Activated naive CD4-positive, alpha-beta T cell treated with Interleukin-2 at 50 U/mL for 16 hours (primary cell): ENCODE measurements at places on chromosomes 13 and 19.

- no peak for DNase-seq
Observed at GRCh38 chr13:84430015-84430414, 547.7 kb upstream of the SLITRK1 start.

DNA sequence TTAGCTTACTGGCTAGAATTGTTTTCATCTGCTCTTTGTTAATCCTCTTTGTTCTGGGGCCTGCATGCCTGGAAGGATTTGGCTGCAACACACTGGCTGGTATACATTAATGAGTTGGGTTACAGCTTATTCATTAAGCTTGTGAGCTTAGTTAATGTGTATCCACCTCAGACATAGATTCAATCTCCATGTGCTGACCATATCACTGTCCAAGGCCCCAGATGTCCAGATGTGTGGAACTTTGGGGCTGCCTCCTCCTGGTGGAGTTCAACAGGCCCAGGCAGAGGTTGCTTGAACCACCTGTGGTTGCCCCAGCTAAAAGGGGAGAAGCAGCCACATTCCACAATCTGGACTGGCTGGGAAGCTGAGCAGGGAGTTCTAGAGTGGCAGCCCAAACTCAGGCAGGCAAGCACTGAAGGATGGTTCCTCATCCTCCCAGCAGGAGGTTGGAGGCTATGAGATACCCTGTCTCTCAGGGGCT lies 5.4 kb downstream of the DIAPH3 start:
- DNase-seq = no peak

DNA sequence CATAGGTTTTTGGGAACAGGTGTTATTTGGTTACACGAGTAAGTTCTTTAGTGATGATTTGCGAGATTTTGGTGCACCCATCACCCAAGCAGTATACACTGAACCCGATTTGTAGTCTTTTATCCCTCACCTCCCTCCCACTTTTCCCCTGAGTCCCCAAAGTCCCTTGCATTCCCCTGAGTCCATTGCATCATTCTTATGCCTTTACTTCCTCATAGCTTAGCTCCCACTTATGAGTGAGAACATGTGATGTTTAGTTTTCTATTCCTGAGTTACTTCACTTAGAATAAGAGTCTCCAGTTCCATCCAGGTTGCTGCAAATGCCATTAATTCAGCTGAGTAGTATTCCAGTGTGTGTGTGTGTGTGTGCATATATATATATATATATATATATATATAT lies 97.2 kb upstream of the EDNRB start:
- no peak for DNase-seq

DNA sequence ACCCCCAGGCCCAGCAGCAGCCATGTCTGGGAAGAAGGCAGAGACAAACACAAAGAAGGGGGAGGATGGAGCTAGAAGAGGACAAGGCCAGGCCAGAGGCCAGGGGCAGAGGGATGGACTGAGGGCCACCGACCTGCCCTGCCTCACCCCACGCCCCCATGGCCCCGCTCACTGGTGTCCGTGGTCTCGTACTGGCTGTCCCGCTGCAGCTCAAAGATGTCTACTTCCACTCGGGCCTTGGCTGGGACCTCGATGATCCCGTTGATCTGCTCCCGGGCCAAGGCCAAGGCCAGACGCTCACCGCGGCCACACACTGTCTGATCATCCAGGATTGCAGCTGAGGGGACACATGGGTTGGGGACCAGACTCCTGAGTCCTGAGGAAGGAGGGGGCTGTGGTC lies 5.0 kb downstream of the GRIK5 start:
- no peak for DNase-seq

GRCh38 chr19:45468159-45468651 lies 409 bp downstream of the FOSB start:
- DNase-seq = peak; percentile 53

GRCh38 chr13:110616103-110617101 lies 1.1 kb downstream of the NAXD start:
- peak; percentile 57 for DNase-seq
